Endothelial cell of coronary artery (primary cell): ENCODE measurements at places on chromosomes 5 and 9. TPM values are rescaled to one million over a fixed set of nuclear protein-coding genes. Genes with fewer than 3 reads are reported as not detected.

The SPATA31C1 gene
- total RNA-seq, result not detected in 2 replicates

The ADRB2 gene
- 3.1 and 3.2 TPM in 2 replicates for total RNA-seq

The PARP8 gene
- total RNA-seq, result 0.27 and 1.0 TPM in 2 replicates

The TIMD4 gene
- total RNA-seq, result not detected in 2 replicates

The ROR2 gene
- total RNA-seq, result not detected in 2 replicates

The C9orf50 gene
- total RNA-seq, result 0.09 TPM in 1 of 2 replicates, not detected in the other

The CD274 gene
- total RNA-seq, result 17.7 and 55.0 TPM in 2 replicates

The AJM1 gene
- total RNA-seq, result 0.45 and 2.2 TPM in 2 replicates

The IL17B gene
- total RNA-seq, result not detected in 2 replicates

The RAB24 gene
- 14.0 and 22.0 TPM in 2 replicates for total RNA-seq

The CCL27 gene
- total RNA-seq, result not detected in 2 replicates

The CNTFR gene
- total RNA-seq, result not detected in 2 replicates

The LCNL1 gene
- total RNA-seq, result 0.19 TPM in 1 of 2 replicates, not detected in the other

The ZFP37 gene
- total RNA-seq, result 0.63 and 1.4 TPM in 2 replicates

The FOXD4L4 gene
- total RNA-seq, result 0.09 TPM in 2 replicates

The HK3 gene
- not detected in 2 replicates for total RNA-seq

The CCDC187 gene
- total RNA-seq, result not detected in 2 replicates

The TMC1 gene
- total RNA-seq, result 2.1 and 5.8 TPM in 2 replicates
